ENCODE measurements at places on chromosomes 5 and 9.

- DNase-seq = peak; percentile 17
Observed at GRCh38 chr5:5497152-5497788, 74.8 kb downstream of the ICE1 start.

- DNase-seq = no peak
Observed at GRCh38 chr5:139551191-139551889, 9.8 kb upstream of the UBE2D2 start.

DNA sequence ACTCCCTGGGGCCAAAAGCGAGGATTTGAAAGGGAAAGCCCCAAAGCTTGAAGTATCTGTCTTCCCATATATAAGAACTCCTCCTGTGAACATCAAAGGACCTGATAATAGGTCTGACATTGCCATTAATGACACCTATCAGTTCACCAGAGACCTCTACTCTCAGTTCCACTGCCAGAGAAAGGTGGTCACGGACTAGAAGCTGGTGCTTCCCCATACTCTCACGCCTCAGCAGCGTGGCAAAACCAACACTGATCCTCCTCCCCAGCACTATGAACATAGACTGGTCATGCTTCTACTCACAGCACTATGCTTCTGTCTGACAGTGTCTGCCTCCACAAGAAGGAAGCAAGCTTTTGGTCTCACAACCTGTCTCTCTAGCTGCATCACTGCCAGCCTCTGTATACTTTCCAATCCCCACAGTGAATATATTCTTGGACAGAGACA is 37.9 kb downstream of the NRG2 start:
- DNase-seq = no peak

GRCh38 chr5:93008502-93009207 is 572.4 kb downstream of the NR2F1-AS1 start:
- no peak for DNase-seq

GRCh38 chr9:77751341-77752091 is 103.4 kb upstream of the GNA14 start:
- peak; percentile 42 for DNase-seq

- no peak for DNase-seq
Observed at GRCh38 chr9:98774746-98775145, 21.6 kb downstream of the ANKS6 start.

GRCh38 chr5:138663009-138663408 is 87.8 kb upstream of the HSPA9 start:
- peak; percentile 56 for DNase-seq

DNA sequence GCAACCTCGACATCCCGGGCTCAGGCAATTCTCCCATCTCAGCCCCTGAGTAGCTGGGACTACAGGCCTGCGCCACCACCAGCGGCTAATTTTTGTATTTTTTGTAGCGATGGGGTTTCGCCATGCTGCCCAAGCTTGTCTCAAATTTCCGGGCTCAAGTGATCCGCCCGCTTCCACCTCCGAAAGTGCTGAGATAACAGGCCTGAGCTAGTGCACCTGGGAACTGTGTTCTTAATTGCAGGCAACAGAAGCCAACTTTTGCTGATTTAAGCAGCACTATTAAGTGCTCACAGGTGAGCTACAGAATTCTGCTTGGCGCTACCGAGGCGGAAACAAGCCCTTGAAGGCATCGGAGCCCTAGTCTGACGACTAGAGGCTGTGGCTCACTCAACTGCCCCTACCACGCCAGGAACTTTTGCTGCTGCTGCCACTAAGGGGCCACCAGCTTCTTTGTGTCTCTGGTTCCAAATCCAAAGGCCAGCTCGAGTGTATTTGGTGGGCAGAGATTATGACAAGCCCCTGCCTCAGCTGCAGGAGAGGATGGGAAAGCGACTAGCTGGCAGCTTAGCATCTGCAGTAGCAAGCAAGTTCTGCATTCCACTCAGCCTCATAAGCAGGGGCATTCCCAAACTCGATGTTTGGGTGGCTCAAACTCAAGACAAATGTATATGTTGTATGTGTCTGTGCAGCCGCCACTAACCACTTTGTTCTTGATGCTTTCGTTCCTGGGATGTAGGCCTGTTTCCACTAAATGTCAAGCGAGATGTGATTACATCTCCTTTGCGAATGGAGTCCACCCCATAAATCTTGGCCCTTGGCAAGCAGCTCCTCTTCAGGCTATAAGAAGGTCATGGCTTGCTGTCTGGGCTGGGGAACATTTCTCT is 10.6 kb upstream of the HMCN2 start:
- no peak for DNase-seq

DNA sequence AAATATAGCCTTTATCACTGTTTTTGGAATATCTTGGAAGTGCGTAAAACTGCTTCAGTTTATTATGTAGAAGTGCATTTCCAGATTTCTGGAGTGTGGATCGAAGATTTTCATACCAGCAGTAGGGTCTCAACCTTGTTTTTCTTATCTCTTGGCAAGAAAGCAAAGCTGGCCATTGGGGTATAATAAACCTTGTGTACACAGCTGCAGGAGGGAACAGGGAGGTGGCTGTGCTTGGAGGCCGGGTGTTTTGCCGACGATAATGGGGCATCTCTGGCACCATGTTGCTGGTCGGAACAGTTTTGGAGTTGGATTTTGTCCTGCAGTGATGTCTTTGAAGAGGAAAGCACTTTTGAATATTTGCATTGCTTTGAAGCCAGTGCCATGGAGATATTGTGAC is 308.8 kb upstream of the DMRT1 start:
- no peak for DNase-seq

DNA sequence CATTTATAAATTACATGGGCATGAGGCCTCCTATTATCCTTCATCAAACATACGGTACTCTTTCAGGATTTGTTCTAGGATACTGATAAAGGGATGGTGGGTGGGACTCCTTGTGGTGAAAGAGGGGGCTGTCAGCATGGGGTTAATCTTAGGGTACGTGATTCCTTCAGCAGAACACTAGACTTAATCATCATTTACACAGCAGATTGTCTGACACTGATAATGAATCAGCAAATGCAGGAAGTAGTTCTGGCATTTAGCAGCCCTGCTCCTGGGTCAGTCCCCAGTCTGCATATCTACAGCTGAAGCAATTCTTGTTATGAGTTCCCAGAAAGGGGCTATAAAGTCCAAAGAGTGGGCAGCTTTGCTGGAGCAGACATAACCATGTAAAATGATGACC is 384.6 kb downstream of the SPOCK1 start:
- no peak for DNase-seq

DNA sequence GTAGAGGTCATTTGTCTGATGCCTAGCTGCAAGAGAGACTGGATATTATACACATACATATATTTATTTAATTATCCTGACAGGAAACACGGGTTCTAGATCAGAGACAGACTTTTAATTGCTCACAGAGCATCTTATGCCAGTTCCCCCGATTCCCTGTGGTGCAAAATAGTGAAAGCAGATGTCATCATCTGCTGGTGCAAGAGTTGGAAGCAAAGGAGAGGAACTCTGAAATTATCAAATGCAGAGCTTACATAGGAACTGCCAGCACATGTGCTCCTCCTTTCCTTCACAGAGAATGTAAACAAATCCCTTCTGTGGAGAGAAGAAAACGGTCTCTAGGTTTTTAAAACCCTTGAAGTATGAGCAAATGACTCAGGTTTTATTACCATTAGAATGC is 69.3 kb downstream of the DTWD2 start:
- DNase-seq = no peak

- no peak for DNase-seq
Observed at GRCh38 chr5:163089230-163089629, 348.2 kb upstream of the CCNG1 start.

DNA sequence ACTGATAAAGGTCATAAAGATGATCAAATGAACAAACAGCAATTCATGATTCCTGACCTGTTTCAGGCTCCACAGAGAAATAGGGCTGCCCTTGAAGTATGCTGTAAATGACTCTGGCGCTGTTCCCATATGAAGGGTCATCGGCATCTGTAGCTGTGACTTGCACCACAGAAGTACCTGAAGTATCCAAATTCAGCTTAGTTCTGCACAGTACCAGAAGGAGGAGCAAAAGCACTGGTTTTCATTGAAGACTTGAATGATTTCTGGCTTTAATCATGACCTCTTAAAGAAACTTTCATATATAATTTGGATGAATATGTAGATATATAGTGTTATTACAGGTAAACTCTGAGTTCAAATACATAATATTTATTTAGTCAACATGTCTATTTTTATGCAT is 109.1 kb downstream of the CDH10 start:
- DNase-seq = no peak

DNA sequence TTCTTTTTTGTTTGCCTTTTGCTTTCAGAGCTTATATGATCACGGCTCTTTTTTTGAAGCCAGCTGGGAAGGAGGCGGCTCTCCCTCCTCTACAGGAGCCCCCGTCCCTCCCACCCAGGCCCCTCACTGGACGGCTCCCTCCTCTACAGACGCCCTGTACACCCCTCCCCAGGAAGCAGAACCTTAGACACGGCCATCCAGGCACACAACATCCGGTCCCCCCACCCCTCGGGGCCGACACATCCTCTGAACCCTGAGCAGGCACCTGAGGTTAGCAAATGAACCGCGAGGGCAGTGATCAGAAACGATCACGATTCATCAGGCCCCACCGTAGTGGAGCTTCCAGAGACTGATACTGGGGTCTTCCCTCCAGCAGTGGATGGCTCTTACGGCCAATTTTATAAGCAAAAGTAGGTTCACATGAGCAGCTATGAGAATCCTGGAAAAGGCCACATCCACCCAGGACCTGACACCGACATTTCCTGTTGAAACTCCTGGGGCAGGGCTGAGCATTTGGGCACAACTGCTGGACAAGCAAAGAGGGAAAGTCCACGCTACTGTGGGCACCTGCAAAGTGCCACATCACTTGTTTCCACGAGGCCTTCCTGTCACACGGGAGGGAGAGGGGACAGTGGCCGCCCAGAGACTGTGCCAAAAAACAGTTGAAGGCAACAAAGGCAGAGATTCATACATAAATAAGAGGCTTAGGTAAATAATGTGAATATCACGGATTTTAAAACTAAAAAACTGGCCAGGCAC is 78.9 kb downstream of the SEMA4D start:
- peak; percentile 81 for DNase-seq

- no peak for DNase-seq
Observed at GRCh38 chr9:37157726-37158377, 37.5 kb downstream of the ZCCHC7 start.

DNA sequence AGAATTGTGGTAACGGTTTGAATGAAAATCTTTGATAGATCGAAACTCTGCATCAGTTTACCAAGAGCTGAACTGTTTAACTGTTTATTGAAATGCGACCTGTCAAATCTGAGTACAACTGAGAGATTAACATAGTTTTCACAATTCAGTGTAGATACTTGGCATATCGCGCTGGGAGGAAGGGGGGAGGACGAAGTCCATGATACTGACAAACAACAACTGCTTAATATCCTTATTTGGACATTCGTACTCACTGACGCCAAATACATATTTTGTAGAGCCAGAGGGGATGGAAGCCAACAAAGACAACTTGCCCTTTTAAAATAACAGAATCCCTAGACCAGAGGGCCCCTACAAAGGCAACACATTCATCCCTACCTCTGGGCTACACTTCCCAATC is 93.2 kb downstream of the GLIS3 start:
- DNase-seq = no peak

GRCh38 chr9:125233678-125234077 is 7.5 kb downstream of the HSPA5 start:
- DNase-seq = no peak

GRCh38 chr5:110224050-110224449 is 502.4 kb downstream of the TMEM232 start:
- DNase-seq = no peak

DNA sequence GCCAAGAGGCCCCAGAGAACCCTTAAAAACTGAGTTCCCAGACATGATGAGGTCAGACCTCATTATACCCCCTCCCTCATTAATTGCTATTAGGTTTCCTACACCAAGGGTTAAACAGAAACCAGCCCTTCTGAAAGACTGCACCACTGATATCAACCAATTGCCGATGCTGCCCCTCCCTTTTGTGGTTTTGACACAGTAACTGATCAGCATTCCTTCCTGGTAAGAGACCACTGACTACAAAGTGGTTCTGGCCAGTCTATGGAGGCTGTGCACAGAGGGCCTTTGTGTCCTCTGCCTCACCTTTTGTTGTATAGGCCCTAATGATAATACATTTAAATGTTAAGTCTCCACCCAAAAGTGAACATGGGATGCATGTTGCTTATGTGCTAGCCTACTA is 201.5 kb downstream of the FRMD3 start:
- no peak for DNase-seq

- no peak for DNase-seq
Observed at GRCh38 chr5:20522905-20523482, 535.0 kb upstream of the CDH18 start.

- DNase-seq = no peak
Observed at GRCh38 chr5:74386571-74387334, 253.8 kb downstream of the ENC1 start.

GRCh38 chr5:143775258-143775657 is 36.7 kb upstream of the HMHB1 start:
- DNase-seq = no peak

GRCh38 chr5:104977529-104977928 is 1414.9 kb upstream of the NUDT12 start:
- no peak for DNase-seq

DNA sequence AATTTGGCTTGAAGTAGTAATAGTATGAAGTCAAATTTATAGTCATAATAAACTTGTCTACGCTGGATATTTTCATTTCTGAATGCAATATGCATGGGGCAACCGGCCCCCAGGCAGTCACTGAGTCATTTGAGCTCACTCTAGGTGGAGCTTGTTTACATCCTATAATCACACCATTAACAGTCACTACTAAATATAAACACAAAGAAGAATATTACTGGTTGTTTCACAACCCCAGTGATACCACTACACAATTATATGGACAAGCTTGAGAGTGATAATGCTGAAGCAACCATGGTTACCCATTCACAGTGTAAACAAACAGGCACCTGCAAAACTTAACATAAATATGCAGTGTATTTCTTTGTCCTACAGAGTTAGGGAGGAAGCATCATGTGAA is 68.7 kb downstream of the MARCHF3 start:
- no peak for DNase-seq

GRCh38 chr5:81971111-81971711 is 612 bp upstream of the ATG10 start:
- peak; percentile 71 for DNase-seq

DNA sequence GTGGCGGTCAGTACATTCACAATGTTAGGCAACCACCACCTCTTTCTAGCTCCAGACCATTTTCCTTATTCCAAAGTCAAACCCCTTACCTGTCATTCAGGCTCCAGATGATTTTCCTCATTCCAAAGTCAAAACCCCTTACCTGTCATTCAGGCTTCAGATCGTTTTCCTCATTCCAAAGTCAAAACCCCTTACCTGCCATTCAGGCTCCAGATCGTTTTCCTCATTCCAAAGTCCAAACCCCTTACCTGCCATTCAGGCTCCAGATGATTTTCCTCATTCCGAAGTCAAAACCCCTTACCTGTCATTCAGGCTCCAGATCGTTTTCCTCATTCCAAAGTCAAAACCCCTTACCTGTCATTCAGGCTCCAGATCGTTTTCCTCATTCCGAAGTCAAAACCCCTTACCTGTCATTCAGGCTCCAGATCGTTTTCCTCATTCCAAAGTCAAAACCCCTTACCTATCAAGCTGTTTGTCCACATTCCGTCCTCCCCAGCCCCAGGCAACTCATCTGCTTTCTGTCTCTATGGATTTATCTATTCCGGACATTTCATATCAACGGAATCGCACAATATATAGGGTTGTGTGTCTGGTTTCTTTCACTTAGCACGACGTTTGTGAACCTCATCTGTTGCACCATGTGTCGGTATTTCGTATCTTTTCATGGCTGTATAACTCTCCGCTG is 5.2 kb downstream of the PLEKHG4B start:
- no peak for DNase-seq

GRCh38 chr9:87606841-87607521 is 109.3 kb downstream of the DAPK1 start:
- no peak for DNase-seq

GRCh38 chr9:77544546-77544945 is 103.6 kb downstream of the GNA14 start:
- no peak for DNase-seq
